NCI-H1105 (cell line): ENCODE measurements at places on chromosomes 12 and 14.

DNA sequence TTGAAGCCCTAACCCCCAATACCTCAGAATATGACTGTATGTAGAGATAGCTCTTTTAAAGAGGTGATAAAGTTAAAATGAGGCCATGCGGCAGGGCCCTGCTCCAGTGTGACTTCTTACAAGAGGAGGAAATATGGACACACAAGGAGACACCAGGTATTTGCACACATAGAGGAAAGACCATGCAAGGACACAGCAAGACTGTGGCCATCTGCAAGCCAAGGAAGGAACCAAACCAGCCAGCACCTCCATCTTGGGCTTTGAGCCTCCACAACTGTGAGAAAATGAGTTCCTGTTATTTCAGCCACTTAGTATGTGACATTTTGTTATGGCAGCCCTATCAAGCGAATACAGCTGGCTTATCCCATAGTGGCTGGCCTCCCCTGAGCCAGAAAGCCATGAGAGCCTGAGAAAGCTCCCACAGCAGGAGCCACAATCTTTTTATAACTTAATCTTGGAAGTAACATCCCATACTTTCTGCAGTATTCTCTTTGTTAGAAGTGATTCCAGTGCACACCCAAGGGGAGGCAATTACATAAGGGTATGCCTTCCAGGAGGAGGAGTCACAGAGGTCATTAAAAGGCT lies 48.0 kb downstream of the TGFB3 start:
- DNase-seq: no peak

DNA sequence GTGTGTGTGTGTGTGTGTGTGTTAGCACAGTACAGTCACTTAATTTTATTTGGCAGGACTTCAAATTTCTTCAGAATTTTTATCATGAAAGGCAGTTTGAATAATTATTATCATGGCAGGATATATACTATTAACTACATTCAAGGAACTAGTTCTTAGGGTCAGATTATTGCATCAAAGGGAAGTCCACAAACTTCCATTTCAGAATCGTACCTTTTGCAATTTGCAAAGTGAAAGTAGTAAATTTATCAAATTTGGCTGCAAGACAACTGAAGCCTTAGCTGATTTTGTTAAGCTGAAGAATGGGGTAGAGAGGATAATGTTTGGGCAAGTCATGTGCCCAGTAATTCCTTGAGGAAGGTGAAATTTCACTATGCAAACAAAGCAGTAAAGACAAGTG lies 68.2 kb downstream of the PLEKHG7 start:
- no peak for DNase-seq

DNA sequence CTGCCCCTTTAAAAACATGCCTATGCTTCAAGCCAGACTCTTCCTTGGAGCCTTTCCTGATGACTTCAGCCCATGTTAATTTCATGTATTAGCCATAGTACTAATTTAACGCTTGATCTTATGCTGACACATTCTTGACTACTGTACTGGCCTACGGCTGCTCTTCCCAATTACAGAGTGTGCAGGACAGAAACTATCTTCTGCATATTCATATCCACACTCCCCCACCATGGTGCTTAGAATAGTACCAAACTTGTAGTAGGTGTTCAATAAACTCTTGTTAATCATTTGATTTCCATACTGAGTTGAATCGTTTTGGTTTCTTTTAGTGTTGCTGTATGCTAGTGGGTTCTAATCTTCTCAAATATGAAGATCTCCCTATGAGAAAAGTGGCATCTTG lies 21.8 kb upstream of the DGLUCY start:
- DNase-seq: no peak

DNA sequence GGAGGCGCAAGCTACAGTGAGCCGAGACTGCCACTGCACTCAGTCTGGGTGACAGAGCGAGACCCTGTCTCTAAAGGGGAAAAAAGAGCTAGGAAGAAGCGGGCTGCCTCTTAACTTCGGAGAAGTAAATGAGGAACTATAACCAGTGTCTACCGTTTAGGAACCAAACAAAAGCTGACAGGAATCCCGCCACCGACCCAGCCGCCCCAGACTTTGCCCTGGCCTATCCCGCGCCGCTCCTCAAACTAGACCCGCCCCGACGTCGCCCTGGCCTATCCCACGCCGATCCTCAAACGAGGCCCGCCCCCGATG lies 568 bp upstream of the SIVA1 start:
- DNase-seq: no peak

DNA sequence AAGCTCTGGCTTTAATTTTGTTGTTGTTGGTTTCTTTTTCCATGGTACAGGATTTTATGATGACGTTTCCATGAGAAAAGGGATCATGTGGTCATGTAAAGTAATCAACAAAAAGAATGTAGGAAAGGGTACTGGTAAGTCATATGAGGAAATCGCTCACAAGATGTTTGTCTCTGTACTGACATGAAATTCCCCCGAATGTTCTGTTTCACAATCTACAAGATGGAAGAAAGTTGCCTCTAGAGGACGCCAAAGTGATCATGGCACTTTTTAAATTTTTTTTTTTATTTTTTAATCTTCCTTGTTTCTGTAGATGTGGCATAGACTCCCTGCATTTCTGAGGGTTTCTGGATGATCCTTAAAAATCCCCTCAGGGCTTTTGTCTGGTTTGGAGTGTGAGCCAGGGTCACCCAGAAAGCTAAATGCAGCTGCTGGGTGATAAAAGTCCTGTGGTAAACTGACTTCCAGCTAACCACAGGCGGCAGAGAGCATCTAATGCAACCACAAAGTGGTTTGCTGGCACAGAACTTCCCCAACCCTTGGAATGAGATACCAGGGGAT lies 393.5 kb downstream of the CCDC91 start:
- no peak for DNase-seq

DNA sequence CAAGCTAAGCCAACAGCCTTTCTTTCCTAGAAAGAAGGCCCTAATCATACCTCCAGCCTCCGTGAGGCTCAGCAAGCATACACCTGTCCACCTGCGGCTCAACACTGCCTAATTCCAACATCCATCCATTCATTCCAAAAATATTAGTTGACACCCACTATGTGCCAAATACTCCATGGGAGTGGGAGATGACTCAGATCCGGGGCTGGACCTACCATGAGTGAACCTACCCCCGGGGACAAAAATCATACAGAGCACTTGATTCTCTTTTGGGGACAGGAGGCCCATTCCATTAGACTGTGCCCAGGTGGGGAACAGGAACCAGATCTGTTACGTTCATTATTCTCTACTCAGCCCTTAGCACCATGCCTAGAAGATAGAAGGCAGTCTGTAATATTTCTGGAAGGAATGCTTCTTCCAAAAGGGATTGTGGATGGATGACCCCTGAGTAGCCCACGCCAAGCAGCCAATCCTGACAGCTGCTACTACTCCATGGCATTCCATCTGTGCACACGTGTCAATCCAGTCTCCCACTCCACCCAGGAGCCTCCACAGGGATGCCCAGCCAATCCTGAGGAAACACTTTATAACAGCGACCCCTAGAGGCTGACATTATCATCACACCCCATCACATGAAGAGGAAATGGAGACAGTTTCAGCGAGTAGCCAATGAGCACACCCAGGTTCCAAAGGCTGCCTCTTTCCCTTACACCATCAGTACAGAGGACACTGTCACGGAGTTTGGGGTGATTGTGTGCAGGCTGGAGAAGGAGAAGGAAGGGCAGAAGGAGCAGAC lies 170.7 kb downstream of the ESRRB start:
- DNase-seq: peak; percentile 13

- DNase-seq: no peak
These were observed 41.3 kb downstream of the RESF1 start for GRCh38 chr12:32000373-32001005.

- no peak for DNase-seq
These were observed 22.2 kb downstream of the DUSP16 start for GRCh38 chr12:12540261-12541013.

DNA sequence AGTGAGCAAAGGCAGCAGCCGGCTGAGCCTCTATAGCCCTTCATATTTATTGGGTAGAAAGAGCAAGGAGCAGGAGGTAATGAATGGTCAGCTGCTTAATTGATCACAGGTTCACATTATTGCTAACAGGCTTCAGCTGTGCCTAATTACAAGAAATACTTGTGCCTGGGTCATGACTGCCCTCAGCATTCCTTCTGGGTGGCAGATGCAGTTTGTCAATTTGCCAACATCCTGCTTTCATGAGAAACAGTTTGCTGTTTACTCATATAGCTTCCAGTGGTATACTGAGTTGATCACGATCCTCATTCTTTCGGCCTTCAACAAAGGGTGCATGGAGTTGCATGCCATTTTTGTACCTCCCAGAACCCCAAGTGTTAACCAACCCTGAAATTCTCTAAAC lies 81.0 kb upstream of the PLEKHG7 start:
- DNase-seq: no peak

DNA sequence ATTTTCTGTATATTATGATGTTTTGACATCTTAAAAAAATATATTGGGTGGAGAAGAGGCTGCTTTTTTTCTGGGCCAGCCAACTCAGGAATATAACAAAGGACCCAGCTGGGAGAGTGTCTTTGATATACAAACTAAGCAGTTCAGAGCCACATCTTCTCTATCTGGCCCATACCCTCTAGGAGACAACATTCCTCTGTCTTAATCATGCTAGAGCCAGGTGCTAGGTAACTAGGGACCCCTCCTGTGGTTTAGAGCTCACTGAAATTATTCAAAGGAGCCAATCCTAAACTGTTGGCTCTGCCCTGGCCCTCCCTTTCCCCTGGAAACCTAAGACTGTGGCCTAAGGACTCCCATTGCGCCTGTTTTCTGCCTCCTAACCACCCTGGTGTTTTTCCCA lies 193.1 kb upstream of the DIO2 start:
- no peak for DNase-seq

DNA sequence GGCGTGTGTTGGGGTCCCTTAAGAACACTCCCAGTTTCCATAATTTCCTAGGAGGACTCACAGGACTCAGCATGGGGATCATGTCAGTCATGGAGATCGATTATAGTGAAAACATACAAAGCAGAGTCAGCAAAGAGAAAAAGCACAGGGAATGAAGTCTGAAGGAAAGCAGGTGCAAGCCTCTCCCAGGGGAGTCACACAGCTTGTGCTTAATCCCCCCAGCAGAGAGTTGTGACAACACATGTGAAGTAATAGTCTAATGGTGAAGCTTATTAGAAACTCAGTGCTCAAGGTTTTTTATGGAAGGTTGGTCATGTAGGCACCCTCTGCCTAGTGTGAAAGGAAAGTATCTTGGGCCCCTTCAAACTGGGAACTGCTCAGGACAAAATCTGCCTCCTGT lies 149.0 kb upstream of the SEL1L start:
- DNase-seq: no peak

GRCh38 chr14:70156592-70156991 lies 32.2 kb downstream of the SLC8A3 start:
- DNase-seq: no peak

GRCh38 chr12:123888989-123889388 lies 83.6 kb downstream of the CCDC92 start:
- no peak for DNase-seq

DNA sequence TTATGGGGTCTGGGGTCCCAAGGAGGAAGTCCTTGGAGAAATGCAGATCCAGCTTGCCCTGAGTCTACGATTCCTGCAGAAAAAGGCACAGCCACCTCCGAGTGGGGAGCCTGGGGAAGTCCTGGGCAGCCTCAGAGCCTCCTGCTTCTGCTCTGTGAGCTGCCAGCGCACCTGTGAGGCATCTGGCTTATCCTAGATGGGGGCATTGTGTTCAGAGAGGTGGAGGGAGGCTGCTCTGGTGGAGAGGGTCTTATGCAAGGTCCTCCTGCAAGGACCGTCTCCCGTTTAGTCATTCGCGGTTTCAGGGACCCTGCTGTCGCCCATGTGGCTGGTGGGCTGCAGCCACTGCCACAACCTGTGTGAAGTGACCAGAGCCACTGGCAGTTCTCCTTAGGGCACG lies 53.0 kb upstream of the PRMT8 start:
- no peak for DNase-seq

- DNase-seq: no peak
These were observed 415.9 kb downstream of the ZFP36L1 start for GRCh38 chr14:68377006-68377405.

GRCh38 chr12:118042091-118042490 lies 18.9 kb downstream of the WSB2 start:
- DNase-seq: no peak

DNA sequence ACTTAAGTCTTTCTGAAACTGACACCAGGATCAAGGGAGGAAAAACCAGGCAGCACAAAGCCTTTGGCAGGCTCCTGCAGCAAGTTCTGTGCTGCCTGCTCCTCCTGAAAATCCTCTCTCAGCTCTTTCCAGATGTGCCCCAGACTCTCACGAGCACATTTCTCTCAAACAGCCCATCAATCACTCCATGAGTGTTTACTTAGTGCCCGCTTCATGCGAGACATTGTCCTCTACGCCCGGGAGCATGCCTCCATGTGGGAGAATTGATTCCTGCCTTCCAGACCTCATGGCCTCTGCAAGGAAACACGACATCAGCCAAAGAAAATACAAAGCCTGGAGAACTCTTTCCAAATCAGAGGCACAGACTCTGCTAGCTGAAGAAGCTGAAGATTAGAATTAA lies 46.5 kb upstream of the TSPAN11 start:
- peak; percentile 55 for DNase-seq

DNA sequence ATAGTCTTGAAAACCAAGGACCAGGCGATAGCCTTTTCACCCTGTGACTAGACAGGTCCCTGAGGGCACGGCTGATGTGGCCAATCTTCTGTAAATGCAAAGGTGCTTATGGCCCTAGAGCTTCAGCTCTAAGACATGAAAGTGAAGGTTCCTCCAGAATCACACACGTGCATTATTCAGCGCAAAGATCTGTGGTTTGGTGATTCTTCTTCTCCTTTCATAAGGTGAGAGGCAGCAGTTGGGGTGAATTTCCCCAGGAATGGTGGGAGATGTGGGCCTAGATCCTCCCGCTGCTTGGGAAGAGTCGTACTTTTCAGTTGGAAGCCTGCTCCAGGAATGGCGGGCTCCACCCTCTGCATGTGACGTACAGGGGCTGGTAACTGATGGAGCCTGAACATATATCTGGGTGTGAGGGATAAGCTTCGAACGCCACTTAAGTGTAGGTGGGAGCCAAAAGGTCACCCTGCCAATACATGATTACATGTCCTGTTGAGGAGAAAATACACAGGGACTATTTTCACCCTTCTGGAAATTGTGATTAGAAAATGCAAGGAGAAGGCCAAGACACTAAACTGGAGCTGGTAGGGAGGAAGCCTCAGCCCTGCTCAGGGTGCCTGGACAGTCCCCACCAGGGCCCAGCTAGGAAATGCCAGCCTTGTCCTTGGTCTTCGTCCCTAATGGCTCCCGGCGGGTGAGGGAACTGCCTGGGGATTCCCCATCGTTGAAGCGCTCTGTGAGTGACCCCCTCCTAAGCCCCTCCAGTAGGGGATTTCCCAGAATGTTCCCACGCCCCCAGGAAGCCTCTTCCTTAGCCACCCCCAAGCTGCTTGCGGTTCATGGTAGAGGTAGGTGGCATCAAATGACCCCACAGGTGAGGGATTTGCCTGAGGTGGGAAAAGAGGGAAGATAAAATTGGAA lies 17.6 kb downstream of the BATF start:
- no peak for DNase-seq

DNA sequence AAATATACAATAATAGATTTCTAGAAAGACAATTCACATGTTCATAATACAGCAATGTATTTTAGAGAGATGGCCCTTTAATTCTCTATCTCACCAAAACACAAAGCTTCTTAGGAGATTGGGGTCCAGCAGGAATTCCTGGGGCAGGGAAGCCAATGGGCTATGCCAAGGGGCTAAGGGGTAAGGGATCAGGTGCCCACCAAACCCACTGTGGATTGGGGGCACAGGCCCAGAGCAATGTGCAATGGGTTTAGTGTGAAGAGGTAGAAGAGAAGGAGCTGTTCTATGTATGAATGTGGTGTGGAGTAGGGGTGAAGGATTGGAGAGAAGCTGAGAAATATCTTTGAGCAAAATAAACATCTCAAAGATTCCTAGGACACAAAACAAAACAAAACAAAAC lies 2.6 kb downstream of the HOXC13 start:
- no peak for DNase-seq

- no peak for DNase-seq
These were observed at the start of gene SYNE3 for GRCh38 chr14:95516554-95517181. Gene SYNE3 (minus strand): TSS chr14:95516650. CDS start chr14:95475821, 40,829 bp downstream.
